ENCODE measurements at places on chromosomes 5 and 9.

DNA sequence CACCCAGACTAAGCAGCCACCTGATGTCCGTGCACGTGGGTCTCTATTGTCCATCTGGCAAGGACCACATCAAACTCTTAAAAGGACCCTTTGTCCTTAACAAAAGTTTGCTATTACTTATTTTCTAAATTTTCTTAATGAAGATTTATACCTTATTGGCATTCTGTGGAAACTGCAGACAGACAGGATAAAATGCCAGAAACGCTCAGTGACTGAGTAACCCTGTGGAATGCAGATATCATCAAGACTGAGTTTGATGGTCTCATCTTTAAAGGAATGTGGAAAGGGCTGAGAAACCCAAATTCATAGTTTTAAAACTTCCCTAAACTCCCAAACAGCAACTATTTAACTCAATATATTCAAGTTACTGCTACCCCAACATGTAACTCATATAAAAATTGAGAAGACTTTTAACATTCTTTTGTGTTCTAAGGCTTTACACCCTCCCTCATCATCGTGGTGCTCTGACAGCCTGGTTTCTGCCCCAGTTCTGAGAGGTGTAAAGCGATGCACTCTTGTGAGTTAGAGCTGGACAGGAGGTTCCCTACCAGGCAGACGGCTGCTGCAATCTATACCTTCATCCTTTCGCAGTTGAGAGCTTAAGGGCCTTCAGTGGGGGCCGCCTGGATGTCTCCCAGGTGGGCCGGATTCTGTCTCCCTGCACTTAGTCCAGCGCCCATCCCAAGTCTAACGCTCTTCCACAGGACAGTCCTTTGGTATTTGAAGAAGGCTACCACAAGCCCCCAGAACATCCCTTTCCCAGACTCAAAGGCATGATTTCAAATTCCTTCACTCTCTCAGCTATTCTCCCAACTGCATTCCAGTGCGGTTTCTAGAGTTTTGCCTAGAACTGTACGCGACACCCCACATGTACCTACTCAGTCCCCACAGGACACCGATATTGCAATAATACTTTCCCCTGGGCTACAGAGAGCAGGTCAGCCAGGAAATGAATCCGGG, 68.9 kb downstream of the DAP start:
- H3K27me3 ChIP-seq = no peaks in the 10 kb centered on the region
- no peak for DNase-seq
- H3K27ac ChIP-seq = no peak overlapping the region
- no peaks in the 10 kb centered on the region for H3K4me1 ChIP-seq
- no peak overlapping the region for H3K4me3 ChIP-seq

DNA sequence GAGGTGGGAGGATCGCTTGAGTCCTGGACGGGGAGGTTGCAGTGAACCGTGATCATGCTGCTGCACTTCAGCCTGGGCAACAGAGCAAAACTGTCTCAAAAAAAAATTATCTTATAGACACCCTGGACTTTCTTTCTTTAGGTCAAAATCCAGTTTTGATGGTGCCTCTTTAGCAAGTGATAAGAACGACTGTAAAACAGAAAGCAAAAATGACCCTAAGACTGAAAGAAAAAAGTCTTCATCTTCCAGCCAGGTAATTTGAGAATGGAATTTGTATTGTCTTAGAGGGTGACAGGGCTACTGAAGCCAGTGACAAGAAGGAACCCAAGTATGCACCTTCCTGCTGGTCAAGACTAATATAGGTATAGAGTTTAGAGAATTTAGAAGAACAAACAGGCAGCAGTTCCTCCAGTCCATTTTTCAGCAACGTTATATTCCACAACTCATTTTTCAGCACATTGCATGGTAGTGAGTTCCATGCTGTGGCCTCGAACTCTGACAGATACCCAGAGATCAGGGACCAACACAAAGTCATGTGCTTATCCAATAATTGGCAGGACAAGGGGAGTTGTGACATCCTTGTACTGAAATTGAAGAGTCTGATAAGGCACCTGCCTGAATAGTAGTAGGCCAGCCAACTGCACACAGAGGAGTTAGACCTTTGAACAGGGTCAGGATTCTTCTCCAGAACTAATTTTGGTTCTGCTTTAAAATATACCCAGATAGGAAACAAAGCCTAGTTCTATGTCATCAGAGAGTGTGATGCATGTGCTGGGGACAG, 46.5 kb downstream of the GRAMD2B start:
- DNase-seq = no peak
- no peak overlapping the region for H3K4me3 ChIP-seq
- H3K4me1 ChIP-seq = no peaks in the 10 kb centered on the region
- no peaks in the 10 kb centered on the region for H3K27me3 ChIP-seq
- no peaks in the 10 kb centered on the region for H3K36me3 ChIP-seq

- H3K27me3 ChIP-seq = no peaks in the 10 kb centered on the region
- H3K4me3 ChIP-seq = no peak overlapping the region
- H3K36me3 ChIP-seq = no peaks in the 10 kb centered on the region
- H3K27ac ChIP-seq = no peak overlapping the region
- no peaks in the 10 kb centered on the region for H3K4me1 ChIP-seq
These were observed 61.8 kb upstream of the CEMIP2 start for GRCh38 chr9:71830153-71830552.

DNA sequence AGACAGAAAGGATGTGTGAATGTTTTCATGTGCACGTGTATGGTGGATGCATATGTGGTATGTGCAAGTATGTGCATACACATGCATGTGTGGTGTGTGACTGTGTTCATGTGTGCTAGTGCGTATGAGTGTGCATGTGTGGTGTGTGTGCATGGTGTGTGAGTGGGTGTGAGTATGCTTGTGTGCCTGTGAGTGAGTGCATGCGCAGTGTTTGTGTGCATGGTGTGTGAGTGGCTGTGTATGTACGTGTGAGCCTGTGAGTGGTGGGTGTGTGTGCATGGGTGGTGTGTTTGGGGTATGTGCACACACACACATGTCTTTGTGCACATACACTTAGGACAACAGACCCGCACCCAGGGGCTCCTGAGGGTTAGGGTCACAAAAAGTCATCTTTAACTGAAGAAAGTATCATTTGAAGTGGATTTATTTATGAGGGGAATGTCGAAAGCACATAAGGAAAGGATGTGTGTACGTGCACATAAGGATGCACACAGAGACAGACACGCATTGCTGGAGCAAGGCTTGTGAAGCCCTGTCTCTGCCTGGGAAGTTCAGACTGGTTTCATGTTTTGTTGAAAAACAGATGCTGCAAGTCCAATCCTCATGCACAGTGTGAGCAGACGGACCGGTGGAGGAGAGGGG, 237.0 kb downstream of the SYK start:
- no peaks in the 10 kb centered on the region for H3K36me3 ChIP-seq
- no peak overlapping the region for H3K27ac ChIP-seq
- no peak for DNase-seq
- peaks cover 27% of the 10 kb centered on the region for H3K4me1 ChIP-seq
- H3K4me3 ChIP-seq = no peak overlapping the region

- H3K4me3 ChIP-seq = no peak overlapping the region
- no peaks in the 10 kb centered on the region for H3K4me1 ChIP-seq
- no peak overlapping the region for H3K27ac ChIP-seq
- no peaks in the 10 kb centered on the region for H3K27me3 ChIP-seq
These were observed 228.2 kb upstream of the TYRP1 start for GRCh38 chr9:12464910-12465512.

- H3K27ac ChIP-seq = no peak overlapping the region
- no peaks in the 10 kb centered on the region for H3K36me3 ChIP-seq
- no peak overlapping the region for H3K4me3 ChIP-seq
- no peak for DNase-seq
- no peaks in the 10 kb centered on the region for H3K4me1 ChIP-seq
- H3K27me3 ChIP-seq = no peaks in the 10 kb centered on the region
These were observed 213.1 kb downstream of the PSAT1 start for GRCh38 chr9:78510035-78510434.

DNA sequence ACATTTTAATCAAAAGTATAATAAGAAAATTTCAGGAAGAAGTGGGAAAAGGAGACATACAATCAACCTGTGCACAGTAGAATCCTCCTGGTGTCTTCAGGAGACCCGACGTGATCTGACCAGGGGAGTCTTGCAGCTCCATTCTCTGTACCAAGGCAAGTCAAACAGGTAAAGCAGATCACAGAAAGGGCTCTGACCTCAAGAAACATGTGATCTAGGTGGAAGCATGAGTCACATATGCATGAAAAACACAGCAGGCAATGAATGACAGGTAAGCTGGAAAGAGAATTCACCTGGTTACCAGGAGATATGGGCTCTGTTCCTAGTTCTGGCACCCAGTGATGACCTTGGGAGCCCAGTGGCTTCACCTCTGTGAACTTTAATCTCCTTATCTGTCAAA, 19.4 kb upstream of the FABP6 start:
- H3K4me3 ChIP-seq = no peak overlapping the region
- no peaks in the 10 kb centered on the region for H3K36me3 ChIP-seq
- H3K27ac ChIP-seq = no peak overlapping the region
- no peaks in the 10 kb centered on the region for H3K4me1 ChIP-seq
- DNase-seq = no peak

DNA sequence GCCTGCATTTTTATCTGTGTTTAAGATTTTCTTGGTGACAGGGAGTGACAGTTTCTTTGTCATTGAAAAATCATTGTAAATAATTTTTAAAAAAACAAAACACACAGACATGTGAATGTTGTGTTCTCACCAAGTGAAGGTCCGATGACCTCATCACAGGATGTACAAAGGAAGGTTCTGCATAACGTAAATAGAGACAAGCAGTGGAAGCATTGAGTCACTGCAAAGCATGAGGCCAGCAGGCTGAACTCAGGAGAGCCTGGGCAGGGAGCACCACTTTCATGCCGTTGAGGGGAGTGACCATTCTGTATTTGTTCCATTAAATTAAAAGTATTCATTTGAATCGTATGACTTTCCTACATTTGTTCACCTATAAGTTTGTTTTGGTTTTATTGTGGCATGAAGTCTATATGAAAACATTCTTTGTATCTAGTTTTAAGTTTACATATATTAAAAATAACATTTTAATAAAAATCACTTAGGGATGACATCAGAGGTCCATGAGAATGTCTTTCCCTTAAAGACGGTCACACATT, 70.4 kb upstream of the TLE1 start:
- no peaks in the 10 kb centered on the region for H3K36me3 ChIP-seq
- no peaks in the 10 kb centered on the region for H3K4me1 ChIP-seq
- no peak overlapping the region for H3K4me3 ChIP-seq
- H3K27me3 ChIP-seq = no peaks in the 10 kb centered on the region
- no peak for DNase-seq
- H3K27ac ChIP-seq = no peak overlapping the region

DNA sequence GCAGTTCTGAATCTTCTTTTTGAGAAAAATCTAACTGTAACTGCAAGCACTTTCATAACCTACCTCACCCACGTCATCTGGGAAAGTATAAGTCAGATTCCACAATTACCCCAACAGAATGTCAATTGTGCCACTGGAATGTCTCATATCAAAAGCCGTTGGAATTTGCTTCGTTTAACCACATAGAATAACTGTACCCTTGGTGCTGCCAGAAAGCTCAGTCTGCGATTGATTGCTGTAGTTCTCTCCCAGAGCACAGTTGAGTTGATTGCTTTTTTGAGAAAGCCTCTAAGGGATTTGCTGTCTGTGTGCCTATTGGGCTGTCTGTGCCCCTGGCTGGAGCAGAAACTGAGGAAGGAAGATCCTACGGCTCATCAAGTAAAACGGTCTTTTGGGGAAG, 583.6 kb downstream of the TMEM38B start:
- no peak for DNase-seq
- no peaks in the 10 kb centered on the region for H3K36me3 ChIP-seq
- H3K27ac ChIP-seq = no peak overlapping the region
- H3K27me3 ChIP-seq = no peaks in the 10 kb centered on the region
- H3K4me3 ChIP-seq = no peak overlapping the region

DNA sequence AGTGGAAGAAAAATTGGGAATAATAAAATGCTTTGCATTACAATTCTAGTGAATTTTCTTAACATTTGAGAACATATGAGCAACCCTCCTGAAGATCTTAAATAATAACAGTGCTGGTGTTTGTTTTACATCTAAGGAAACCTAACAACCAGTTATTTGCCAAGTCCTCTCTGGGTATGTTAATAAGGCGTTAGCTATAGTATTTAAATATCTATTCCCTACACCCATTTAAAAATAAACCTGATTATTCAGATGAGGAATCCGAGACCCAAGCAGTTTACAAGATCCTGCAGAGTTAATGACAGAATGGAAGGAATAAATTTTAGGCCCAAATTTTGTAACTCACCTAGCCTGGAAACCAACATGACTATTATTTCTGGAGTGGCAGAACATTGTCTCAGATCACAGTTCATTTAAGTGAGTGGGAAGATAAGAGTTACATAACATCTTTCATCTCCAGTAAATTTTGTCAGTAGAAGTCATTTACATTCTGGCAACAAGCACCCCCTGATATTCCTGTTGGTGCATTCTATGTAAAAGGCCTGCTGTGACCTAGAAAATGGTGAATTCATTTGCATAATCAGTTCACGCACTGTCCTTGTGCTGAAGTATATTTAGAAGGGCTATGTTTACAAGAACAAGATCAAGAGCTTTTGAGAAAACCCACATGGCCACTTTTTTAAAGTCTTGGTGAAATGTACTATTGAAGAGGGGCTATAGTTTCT, 148.2 kb downstream of the COX7C start:
- no peak overlapping the region for H3K27ac ChIP-seq
- DNase-seq = no peak
- H3K36me3 ChIP-seq = no peaks in the 10 kb centered on the region
- H3K4me1 ChIP-seq = peaks cover 1% of the 10 kb centered on the region
- no peaks in the 10 kb centered on the region for H3K27me3 ChIP-seq

GRCh38 chr5:107242411-107243219, 428.1 kb downstream of the EFNA5 start:
- H3K4me1 ChIP-seq = no peaks in the 10 kb centered on the region
- no peak overlapping the region for H3K4me3 ChIP-seq
- H3K36me3 ChIP-seq = no peaks in the 10 kb centered on the region
- no peak for DNase-seq
- no peak overlapping the region for H3K27ac ChIP-seq

GRCh38 chr5:133081703-133082102, 29.9 kb downstream of the HSPA4 start:
- H3K4me3 ChIP-seq = no peak overlapping the region
- no peak for DNase-seq
- no peak overlapping the region for H3K27ac ChIP-seq
- H3K4me1 ChIP-seq = no peaks in the 10 kb centered on the region

- H3K4me1 ChIP-seq = no peaks in the 10 kb centered on the region
- H3K27me3 ChIP-seq = no peaks in the 10 kb centered on the region
- no peak overlapping the region for H3K27ac ChIP-seq
- no peaks in the 10 kb centered on the region for H3K36me3 ChIP-seq
- no peak for DNase-seq
These were observed 13.6 kb upstream of the GABRP start for GRCh38 chr5:170769898-170770416.

DNA sequence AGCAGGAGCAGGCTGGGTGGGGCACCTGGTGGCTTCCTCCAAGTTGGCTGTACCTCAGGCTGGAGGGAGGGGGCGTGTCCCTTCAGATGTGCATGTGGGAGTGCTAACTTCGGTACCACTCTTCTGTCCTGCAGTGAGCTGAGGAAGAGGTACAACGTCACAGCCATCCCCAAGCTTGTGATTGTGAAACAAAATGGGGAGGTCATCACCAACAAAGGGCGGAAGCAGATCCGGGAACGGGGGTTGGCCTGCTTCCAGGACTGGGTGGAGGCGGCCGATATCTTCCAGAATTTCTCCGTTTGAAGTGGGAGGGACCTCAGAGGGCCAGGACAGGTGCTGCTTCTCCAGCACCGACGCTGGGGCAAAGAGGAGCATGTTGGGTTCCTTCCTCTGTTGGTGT, 9.3 kb downstream of the NXNL2 start:
- no peaks in the 10 kb centered on the region for H3K27me3 ChIP-seq
- no peak for DNase-seq
- no peak overlapping the region for H3K4me3 ChIP-seq
- no peak overlapping the region for H3K27ac ChIP-seq
- no peaks in the 10 kb centered on the region for H3K4me1 ChIP-seq
- H3K36me3 ChIP-seq = no peaks in the 10 kb centered on the region

Data from testis (tissue), 5 donors.